ENCODE measurements at places on chromosomes 16 and 17.

- no peak for DNase-seq
Measured at GRCh38 chr17:385178-385835, 32.7 kb upstream of the RPH3AL start.

- no peak for DNase-seq
Measured at GRCh38 chr17:68507576-68507975, 4.7 kb upstream of the PRKAR1A start.

DNA sequence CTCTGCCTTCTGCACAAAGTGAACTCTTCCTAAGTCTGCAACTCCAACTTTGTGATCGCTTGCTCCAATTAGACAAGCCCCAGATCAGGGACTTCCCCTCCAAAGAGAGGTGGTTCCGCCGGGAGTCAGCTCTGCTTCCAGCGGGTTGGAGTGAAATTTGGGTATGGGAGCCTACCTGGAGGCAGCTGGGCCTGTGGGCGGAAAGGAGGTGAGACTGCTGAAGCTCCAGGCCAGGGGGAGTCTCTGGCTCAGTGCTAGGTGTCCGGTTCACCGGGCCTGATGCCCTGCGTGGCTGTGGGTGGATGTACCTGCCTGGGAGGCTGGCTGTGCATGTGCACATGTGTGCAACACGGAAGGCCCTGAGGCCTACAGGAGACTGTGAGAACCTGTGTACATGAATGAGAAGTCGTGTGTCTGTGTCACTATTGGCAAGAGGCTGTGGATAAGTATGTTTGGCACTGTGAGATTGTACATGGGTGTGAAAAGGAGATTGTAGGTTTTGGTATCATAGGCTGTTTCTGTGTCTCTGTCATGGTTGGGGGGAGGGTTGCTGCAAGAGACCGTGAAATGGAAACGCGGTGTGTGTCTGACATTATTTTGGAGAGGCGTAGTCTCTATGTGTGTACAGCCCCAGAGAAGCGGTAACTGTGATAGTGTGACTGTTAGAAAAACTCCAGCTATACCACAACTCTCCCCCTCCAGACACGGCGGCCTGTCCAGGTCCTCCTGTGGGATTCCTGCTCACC is 4.2 kb downstream of the LHX1 start:
- no peak for DNase-seq

GRCh38 chr16:22296225-22297113 is 740 bp upstream of the POLR3E start:
- no peak for DNase-seq

DNA sequence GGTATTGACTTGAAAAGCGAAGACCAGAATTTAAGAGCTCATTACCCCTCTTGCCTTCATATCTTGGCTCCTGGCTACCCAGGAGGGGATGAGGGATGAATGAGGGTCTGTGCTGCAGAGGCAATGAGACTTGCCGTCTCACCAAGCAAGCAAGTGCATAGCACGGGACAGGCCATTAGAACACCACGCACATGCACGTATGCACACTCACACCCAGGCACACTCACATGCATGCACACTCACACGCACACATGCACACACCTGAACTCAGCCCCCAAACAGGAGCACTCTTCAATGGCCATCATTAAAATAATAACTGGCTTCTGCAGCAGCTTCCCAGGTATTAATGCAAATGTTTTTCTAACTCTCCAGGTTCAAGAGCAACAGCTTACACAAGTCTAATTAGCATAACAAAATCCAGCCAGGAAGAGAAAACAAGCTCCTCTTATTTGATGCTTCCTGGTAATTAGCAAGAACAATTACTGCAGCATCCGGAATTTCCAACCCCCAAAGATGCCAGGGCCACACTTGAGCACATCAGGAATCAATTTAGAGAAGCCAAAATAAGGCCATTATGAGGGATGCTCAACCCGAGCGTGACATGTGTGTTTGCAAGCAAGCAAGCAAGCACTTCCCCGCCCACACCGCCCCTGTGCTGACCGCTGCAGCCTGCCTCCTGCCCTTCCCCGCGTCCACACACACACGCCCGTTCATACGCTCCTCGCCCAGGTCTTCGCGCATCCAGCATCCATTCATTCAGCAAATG is 171.6 kb upstream of the TNRC6C start:
- DNase-seq = no peak

- DNase-seq = no peak
Measured at GRCh38 chr17:73045724-73046123, 46.8 kb downstream of the SLC39A11 start.

GRCh38 chr17:8623591-8623990 is 6.9 kb downstream of the MYH10 start:
- DNase-seq = no peak

DNA sequence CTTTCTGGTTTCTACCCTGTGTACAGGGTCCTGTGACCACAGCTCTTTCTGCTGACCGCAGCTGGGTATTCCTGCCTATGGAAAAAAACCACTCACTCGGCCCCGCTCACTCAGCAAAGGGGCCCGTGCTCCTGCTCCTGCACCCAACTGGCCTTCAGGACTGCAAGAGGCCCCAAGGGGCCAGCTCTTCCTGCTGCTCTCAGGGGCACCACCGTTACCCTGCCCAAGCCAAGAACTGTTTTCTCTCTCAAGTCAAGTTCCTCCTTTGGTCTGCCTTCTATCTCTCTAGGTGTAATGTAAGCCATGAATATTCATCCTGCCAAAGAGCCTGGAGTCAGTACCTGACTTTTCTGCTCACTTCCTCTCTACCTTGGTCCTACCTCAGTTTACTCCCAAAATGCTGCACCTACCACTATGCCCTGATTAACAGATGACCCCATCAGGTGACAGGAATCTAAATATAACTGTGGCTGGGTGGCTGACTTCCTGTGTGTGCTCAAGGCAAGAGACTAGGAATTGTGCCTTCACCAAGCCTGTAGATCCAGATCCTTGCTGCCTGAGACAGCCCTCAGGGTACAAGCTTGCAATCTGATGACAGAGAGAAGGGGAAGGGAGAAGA is 20.4 kb upstream of the SCIMP start:
- DNase-seq = no peak

GRCh38 chr17:45828171-45828570 is 16.5 kb upstream of the SPPL2C start:
- no peak for DNase-seq

- DNase-seq = no peak
Measured at GRCh38 chr17:15886804-15887203, 58.1 kb upstream of the ADORA2B start.

- DNase-seq = no peak
Measured at GRCh38 chr16:1501630-1502029, 8.5 kb downstream of the TELO2 start.

- DNase-seq = no peak
Measured at GRCh38 chr16:80047842-80048241, 447.3 kb upstream of the MAF start.

- DNase-seq = no peak
Measured at GRCh38 chr16:66299349-66299748, 67.1 kb upstream of the CDH5 start.

DNA sequence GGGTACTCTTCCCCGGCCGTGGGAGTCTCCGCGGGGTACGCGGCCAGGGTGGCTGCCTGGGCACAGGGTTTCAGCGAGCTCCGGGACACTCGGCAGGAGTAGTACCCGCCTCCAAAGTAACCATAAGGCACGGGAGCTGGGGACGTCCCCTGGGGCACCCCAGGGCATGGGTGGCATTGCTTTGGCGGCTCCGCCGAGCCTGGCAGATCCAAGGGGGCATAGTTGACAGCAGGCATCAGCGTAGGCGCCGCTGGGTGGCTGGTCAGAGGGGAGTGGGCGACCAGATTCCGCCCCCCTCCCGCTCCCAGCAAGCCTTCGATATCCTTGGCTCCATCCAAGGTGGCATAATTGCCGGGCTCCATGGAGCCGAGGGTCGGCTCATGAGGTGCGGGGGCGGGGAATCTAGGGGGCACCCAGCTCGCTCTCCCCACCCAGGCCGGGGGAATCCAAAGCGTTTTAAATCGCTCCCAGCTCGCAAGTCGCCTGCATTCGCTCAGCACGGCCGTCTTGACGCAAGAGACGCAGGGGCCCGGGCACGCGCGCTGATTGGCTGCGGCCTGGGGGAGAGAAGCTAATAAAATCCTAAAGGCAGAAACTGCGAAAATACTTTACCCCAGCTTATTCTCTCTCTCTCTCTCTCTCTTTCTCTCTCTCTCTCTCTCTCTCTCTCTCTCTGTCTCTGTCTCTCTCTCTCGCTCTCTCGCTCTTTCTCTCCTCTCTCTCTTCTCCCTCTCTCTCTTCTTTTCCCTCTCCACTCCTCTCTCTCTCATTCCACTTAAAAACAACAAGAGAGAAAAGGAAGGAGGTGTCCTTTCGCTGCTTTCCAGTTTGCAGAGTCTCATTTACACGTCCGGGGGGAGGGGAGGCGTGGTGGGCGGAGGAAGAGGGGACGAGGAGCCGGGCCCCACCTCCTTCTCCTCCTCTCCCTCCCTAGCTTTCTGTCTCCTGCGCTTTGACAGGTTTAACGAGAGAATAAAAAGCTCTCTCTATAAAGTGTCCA is at the start of gene HOXB13:
HOXB13 (minus strand) TSS at position 519 of the 1,000 bp plus-strand sequence; CDS start at position 362, 157 bp downstream.
- no peak for DNase-seq

DNA sequence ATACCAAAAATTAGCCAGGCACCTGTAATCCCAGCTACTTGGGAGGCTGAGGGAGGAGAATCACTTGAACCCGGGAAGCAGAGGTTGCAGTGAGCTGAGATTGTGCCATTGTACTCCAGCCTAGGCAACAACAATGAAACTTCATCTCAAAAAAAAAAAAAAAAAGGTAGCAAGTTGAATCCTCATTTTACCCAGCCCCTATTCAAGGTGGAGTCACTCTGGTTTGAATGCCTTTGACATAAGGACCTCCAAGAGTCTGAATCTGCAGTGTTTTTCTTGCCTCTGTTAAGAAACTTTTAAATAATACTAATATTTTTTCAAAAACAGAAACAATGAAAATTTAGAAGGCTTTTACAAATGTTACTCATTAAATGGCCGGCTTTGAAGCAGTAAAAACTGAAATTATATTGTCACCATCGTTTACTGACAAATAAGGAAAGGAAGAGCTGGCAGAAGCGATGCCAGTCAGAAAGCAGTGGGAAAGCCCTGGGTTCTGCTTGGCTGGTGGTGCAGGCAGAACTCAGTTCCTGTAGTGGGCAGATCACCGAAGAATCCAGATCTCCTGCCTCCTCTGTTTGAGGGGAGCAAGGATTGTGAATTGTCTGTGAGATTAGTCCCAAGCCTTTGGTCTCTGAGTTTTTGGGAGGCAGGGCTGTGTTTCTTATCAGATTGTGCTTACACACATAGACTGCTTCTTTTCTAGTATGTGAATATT is 99.7 kb upstream of the HAS3 start:
- no peak for DNase-seq
